Stimulated activated CD4-positive, alpha-beta T cell treated with anti-CD3 and anti-CD28 coated beads, Interleukin-4, amount 100 ng/mL, for 24 hours (primary cell): ENCODE measurements at places on chromosomes 11 and 22.

- DNase-seq, result no peak
Observed at GRCh38 chr11:128477811-128478210, 109.5 kb downstream of the ETS1 start.

GRCh38 chr11:120715239-120715638 lies 203.7 kb downstream of the GRIK4 start:
- DNase-seq, result no peak

GRCh38 chr11:16912692-16913111 lies 101.5 kb downstream of the PLEKHA7 start:
- DNase-seq, result no peak

GRCh38 chr11:79040348-79040747 lies 400.5 kb downstream of the TENM4 start:
- DNase-seq, result no peak

DNA sequence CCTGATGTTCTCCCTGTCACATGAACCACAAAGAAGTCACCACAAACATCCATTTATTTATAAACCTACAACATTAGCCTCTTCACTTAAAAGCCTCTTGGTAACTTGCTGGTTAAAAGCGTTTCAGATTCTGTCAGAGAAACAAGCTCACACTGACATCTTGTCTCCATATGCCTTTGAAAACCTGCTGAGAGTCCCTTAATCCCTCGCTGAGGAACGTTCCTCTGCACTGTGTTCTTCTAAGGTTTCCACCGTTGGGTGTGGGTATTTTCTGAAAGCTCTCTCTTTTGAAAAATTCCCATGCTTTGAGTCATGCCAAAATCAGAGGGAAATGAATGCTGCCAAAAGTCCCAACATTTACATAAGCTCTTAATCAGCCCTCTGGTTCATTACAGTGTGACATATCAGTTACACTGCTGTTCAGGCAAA lies 149.8 kb downstream of the CCDC34 start:
- no peak for DNase-seq

- no peak for DNase-seq
Observed at GRCh38 chr11:86160541-86161149, 83.9 kb upstream of the EED start.

DNA sequence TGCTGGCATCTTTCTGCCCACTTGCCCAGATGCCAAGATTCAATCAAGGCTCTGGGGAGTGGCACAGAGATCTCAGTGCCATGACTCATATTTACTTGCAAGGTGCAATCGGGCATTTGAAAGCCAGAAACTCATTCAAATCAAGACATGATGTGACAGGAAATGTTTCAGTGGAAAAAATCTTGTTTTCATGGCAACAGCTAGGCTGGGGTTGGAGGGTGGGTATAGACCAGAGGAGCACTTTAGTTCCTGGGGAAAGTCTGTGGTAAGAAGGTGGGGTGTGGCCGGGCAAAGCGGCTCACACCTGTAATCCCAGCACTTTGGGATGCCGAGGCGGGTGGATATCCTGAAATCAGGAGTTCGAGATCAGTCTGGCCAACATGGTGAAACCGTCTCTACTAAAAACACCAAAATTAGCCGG lies 1.2 kb downstream of the MAJIN start:
- peak; percentile 43 for DNase-seq

- no peak for DNase-seq
Observed at GRCh38 chr22:46936378-46936903, 174.0 kb downstream of the TBC1D22A start.

GRCh38 chr11:10623797-10624761 lies 55.6 kb upstream of the LYVE1 start:
- no peak for DNase-seq

DNA sequence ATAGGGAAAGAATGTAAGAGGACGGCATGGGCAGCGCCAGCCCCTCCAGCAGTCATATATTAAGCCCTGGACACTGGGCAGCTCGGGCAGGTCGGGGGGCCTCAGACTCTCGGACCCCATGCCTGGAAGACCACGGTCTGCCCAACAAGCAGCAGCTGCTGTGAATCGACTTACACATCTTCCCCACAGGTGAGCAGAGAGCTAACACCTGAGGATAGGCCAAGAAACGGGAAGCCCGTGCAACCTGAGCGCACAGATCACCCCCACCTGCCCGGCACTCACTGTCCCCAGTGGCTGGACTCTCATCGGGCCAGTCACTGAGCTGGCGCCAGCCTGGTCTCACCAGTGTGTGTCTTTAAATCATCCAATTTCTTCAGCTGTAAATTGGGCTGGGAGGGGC lies 4.7 kb upstream of the TCF20 start:
- no peak for DNase-seq

DNA sequence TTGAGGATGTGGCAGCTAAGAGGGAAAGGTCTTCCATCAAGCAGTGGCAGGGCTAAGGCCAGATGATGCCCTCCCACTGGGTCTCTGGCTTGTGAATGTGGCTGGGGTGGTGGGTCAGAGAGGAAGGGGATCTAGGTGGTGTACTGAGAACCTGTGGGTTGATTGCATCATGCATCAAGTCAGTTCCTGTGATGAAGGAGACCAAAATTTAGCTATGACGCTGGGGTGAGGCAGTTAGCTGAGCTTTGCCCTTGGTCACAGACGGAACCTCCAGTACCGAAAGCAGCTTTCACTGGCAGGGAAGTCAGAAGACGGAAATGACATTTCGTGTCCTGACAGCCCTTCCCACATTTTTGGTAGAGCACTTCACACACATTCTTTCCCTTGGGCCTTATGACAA lies 20.7 kb downstream of the ATG16L2 start:
- DNase-seq, result no peak

DNA sequence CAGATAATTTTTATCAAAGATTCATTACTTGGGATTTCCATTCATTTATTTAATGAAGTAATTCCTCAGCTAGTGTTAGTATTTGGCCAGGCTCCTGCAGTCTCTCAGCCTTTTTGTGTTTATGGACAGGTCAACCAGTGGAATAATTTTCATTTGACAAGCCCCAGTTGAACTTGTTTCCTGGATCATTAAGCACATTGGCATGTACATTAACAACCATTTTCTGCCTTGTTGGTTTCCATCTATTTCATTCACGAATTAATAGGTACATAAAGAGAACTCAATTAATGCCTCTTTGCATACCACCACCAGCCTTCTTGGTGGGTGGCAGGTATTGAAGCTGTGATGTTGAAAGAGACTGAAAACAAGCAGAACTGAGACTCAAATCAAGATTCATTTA lies 745.2 kb downstream of the KCNA4 start:
- DNase-seq, result no peak

GRCh38 chr11:44611687-44612434 lies 46.4 kb downstream of the CD82 start:
- DNase-seq, result peak; percentile 70
